ENCODE measurements at places on chromosomes 4 and X.

GRCh38 chr4:10140866-10141759 is 24.5 kb upstream of the WDR1 start:
- no peak for DNase-seq

- DNase-seq, result peak; percentile 68
These were observed 8.9 kb downstream of the COPS4 start for GRCh38 chr4:83043801-83044407.

DNA sequence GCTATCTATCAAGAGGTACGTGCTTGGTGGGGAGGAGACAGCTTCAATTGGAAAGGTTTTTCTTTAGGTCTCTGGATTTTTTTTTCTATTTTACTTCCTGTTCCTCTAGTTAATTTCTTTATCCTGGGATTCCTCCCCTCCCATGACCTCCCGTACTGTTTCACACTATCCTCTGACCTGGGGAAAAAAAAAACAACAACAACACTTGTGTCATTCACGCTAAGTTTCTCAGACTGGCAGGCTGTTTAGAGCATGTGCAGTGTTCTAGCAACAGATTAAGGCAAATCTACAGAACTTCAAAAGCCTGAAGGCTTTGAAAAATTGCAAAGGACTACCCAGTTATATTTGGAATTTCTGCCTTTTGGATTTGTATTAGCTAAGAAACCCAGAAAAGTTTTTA is 358.4 kb downstream of the ARHGAP24 start:
- DNase-seq, result no peak

GRCh38 chr4:4479366-4479765 is 62.5 kb downstream of the STX18 start:
- no peak for DNase-seq

DNA sequence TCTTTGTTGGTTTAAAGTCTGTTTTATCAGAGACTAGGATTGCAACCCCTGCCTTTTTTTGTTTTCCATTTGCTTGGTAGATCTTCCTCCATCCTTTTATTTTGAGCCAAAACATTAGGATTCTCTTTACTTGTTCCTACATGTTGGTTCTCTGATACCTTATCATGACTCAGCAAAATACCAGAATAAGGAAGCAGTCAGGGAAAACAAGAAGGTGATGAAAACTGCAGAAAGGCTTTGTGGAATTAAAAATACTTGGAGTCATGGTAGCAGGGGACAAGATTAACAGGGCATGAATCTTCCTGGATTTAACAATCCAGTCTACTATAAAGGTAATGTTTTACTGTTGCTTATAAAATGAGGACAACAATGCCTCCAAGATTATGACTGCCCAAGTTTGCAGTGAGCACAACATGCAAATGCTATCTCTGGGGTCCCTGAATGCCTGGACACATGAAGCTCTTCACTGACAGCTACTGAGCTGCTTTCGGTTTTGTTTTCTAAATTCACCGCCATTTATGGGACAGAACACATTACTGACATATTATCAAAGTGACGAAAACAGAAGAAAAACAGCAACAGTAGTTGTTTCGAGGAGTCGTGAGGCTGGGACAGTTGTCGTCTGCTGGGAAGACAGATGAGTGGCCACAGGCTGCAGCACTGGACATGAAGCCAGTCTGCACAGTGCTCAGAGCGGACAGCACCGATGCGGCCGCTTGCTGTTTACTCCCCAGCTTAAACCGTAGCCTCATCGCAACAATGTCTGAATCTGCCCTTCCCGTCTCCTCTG is 174.5 kb upstream of the DKK2 start:
- DNase-seq, result peak; percentile 62

DNA sequence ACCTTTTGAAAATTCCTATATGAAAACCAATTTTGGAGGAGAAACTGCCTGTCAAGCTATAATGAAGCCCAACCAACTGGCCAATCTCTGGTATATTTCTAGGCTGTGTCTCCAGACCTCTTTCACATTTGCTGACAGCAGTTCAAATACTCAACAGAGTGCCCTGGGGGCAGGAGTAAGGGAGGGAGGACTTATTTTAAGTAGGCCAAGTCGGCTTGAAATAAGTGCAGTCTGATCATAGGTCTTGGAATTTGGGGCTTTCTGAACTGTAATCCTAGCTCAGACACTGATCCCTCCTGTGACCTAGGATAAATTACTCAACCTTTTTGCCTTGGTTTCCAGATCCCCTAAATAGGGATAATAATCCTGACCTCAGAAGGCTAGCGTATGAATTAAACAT is 59.4 kb upstream of the SLC7A11 start:
- DNase-seq, result no peak

GRCh38 chr4:160523231-160523630 is 1420.4 kb downstream of the RAPGEF2 start:
- peak; percentile 5 for DNase-seq

DNA sequence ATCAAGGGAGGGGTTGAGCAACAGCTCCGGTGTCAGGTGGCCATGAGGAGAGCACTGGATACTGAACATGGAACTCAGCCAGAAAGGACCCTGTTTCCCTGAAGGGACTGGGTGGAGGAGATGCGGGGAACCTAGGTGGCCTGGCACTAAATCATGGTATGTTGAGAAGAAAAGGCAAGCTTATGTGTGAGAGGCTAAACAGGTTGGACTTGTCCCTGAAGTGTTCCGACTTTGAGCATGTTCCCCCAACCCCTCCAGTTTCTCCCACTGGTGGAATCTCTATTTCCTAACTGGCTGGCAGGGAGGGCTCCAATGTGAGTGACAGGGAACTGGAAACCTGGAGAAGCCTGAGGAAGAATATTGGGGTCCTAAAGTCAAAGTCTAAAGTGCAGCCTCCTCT is 69.5 kb downstream of the PLAC1 start:
- DNase-seq, result no peak

- peak; percentile 16 for DNase-seq
These were observed 157.6 kb downstream of the ATRX start for GRCh38 chrX:77628294-77629025.

- DNase-seq, result no peak
These were observed 94.2 kb upstream of the NKX1-1 start for GRCh38 chr4:1500231-1500965.

DNA sequence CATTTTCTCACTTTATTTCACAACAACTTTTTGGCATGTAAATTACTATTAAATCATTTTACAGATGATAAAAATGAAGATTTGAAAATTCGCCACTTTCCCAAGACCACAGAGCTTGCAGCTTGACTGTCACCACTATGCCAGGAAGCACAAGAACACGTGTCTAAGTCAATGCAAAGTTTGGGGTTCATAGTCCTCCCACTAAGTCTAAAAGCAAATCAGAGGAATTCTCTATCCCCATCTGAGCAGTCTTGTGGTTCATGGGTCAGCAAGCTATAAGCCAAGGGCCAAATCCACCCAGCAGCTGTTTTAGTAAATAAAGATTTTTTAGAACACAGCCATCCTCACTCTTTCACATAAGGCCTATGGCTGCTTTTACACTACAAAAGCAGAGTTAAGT is 833.3 kb upstream of the INTU start:
- peak; percentile 71 for DNase-seq

DNA sequence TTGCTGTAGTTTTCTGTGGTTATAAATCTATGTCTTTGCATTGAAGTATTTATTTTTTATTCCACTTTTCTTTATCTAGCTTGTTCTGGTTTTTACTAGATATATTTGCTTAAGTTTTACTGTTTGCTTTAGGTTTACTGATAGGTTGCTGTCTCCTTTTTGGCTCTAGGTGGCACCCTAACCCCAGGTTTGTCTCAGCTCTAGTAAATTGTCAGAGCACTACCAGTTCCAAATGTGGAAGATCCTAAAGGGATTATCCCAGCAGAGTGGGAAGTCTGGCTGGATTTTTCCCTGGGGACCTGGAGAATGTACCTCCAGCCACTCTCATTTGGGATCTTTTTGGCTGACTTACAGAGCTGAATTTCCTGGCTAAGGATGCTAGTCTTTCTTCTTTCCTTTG is 106.1 kb downstream of the PBDC1 start:
- DNase-seq, result peak; percentile 21

GRCh38 chr4:6580353-6580752 is 5.4 kb downstream of the MAN2B2 start:
- no peak for DNase-seq

GRCh38 chr4:122533841-122534240 is 77.3 kb upstream of the IL2 start:
- no peak for DNase-seq

DNA sequence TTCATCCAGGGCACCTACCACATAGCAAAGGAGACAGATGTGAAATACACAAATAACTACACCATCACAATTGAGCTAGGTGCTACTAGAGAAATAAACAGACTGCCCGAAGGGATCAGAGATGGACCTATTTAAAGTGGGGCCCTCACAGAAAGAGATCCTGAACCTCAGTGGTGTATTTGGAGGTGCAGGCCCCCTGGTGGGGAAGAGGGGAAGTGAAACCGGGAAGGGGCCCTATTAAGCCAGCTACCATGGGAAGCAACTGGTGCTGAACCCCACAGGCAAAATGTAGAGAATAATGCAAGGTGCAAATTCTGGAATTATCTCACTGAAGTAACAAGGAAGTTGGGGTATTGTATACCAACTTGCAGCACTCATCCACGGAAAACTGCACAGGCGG is 78.6 kb upstream of the FAM9A start:
- peak; percentile 18 for DNase-seq

- peak; percentile 14 for DNase-seq
These were observed 37.2 kb downstream of the ATP2B3 start for GRCh38 chrX:153554519-153555167.

GRCh38 chr4:151808542-151808941 is 47.7 kb upstream of the GATB start:
- DNase-seq, result no peak

DNA sequence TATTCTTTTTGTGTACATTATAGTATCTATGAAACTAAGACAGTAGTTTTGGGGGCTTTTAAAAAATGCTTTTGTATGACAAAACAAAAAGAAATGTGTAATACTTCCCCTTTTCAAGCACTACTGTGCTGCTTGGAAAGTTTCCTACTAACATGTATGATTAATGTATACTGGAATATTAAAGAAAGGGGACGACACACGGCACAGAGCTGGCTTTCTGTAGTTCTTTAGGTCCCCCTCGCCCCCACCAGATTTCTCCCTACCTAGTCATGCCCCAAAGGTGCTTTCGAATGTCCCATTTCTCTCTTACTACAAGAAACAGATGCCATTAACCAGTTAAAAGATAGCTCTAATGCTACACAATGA is 1.6 kb upstream of the AP1S2 start:
- no peak for DNase-seq
